Activated naive CD4-positive, alpha-beta T cell treated with Interleukin-2 at 50 U/mL for 16 hours (primary cell): ENCODE measurements at places on chromosomes 4 and X.

DNA sequence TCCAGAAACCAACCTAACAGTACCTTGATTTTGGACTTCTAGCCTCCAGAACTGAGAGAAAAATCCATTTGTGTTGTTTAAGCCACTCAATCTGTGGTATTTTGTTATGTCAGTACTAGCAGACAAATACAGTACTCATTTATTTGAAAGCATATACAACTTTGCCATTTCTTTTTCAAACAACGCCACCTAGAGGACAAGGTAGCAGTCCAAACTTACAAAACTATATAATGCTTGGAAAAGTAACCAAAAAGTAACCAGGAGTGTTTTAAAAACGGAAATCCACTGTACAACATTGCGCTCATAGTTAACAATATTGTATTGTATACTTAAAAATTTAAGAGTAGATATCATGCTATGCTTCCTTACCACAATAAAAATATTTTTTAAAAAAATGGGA, 37.0 kb upstream of the FGF13 start:
- DNase-seq: no peak

DNA sequence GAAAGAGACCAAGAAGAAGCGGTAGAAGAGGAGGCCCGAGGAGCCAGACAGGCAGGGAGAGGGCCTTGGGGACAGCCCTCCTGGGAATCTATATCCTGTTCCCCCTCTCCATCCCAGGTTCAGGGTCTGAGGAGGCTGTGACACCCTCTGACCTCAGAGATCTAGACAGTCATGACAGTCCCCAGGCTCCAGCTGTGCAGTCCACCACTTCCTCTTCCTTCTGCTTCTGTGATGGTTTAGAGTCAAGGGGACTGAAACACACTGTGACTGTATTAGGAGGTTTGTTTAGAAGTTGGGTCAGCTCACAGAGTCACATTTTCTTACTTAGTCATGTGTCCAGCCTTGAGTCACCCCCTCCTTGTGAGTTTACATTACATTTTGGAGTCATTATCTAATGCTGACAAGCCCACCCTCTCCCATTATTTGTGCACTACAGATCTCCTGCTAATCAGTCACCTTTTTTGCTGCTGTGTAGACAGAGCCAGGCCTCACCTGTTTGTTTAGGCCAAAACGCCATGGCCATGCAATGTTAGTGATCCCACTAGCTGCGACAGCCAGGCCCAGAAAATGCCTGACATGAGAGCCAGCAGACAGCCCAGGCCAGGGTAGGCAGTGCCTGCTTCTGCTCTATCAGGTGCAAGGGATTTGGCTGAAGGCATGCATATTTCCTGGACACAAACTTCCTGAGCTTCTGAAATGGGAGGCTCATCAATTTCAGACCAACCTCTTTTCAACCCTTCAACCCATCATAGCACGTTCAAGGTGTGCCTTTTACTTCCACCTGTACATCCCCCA, 26.0 kb downstream of the MANBA start:
- DNase-seq: no peak

DNA sequence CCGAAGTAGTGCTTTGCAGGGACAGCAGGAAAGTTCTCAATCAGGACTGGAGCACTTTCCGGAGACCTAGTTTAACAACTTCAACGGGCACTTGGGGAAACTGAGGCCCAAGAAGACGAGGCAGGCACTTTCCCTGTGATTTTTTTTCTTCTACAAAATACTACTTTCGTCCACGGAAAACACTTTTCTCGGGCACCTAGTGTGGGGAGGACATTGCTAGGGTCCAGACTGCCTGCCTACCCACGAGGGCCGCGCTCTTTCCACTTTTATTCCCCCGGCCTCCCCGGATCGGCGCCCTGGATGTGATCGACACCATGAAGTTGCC, 125.4 kb upstream of the CXorf66 start:
- no peak for DNase-seq

DNA sequence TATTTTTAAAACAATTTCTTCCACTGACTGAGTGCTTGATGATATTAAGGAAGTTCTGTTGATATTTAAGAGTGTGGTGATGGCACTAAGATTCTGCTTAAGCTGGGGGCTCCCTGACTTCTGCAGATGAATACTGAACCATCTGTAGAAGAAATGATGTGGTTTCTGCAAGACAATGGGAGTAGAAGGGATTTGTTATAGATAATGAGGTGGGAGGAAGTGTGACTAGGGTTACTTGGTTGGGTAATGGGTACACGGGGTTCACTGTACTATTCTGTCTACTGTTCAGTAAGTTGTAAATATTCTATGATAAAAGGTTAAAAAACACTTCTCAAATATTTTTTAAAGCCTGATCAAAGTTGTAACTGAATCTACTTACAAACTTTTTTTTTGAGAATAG, 60.9 kb upstream of the TXK start:
- no peak for DNase-seq

- no peak for DNase-seq
Measured at GRCh38 chrX:106889468-106889867, 13.7 kb downstream of the RIPPLY1 start.

GRCh38 chrX:121733514-121733913, 686.1 kb downstream of the GLUD2 start:
- DNase-seq: no peak

- DNase-seq: no peak
Measured at GRCh38 chrX:27889878-27890277, 82.1 kb downstream of the MAGEB10 start.

GRCh38 chrX:151099001-151099400, 77.4 kb upstream of the GPR50 start:
- no peak for DNase-seq

DNA sequence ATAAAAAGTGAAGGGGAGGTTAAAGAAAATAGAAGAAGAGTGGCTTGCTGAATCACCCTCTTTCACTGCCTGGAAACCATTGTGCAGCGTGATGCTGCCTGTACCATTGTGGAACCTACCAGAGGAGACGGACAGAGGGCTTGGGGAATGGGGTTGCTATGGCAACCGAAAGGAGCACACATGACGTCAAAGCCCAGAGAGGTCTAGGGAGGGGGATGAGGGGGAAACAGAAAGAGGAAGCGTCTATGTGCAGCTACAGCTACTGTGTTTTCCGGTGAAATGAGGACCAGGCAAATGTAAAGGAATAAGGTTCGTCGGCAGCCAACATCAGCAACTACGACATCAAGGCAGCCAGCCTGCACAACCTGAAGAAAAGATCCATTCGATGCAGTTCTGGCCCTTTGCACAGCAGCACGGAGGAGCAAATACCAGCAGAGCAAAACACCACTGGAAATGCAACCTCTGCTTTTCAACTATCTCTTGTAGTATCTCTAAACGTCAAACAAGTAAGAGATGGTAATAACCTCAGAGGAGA, at the start of gene MAPK10:
Gene MAPK10 (minus strand): TSS at position 110 of the 535 bp plus-strand sequence.
- peak; percentile 25 for DNase-seq

DNA sequence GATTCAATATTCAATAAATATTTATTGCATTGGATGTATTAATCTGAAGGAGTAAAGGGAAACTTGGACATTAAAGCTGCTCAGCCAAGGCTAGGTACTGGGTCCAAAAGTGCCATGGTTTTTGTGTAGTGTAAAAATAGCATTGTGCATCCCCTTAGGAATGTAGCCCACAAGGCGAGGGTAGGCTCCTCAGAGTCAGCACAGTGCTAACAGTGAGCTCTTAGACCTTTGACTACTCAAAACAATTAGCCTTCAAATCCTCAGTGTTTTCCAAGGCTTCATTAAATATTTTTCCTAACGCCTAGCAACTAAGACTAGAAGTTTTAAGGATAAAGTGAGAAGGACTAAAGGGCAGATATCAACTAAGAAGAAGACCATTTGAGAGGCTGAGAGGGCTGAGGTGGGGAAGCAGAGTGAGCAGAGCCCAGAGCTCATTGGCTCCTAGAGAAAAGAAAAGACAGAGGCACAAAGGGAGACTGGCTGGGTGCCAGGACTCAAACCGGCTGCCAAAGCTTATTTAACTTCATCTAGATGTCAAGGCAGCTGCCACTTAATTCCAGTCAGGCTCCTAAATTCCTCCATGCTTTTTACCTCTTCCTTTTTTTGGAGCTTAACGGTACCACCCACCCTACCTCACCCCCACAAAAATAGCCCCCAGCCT, 17.0 kb downstream of the PRKG2 start:
- no peak for DNase-seq

DNA sequence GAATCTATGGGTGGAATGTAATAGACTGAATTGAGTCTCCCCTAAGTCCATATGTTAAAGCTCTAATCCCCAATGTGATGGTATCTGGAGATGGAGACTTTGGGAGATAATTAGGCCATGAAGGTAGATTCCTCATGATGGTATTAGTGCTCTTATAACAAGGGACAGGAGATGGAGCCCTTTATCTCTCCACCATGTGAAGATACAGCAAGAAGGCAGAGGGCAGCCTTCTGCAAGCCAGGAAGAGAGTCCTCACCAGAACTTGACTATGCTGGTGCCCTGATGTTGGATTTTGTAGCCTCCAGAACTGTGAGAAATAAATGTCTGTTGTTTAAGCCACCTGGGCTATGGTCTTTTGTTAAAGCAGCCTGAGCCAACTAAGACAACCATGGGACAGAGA, 76.4 kb upstream of the F8A3 start:
- DNase-seq: no peak

GRCh38 chr4:5746829-5747737, 36.1 kb downstream of the EVC start:
- DNase-seq: no peak

DNA sequence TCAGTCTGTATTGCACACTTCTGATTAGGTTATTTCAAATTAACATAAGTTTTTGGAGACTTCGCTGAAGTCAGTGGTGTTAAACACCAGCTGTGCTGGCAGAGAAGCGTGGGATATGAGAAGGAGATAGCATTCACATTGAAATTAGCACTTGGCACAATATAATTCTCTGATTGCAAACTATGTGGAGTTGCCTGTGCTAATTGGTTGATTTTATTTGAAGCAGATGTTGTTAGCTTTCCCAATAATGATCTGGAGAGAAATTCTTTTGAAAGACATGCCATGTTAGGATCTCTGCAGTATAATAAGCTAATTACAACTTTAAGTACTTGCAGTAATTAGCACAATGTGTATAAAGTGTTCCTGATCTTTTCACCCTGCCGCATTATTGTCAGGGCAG, 367.4 kb upstream of the ARX start:
- DNase-seq: no peak

DNA sequence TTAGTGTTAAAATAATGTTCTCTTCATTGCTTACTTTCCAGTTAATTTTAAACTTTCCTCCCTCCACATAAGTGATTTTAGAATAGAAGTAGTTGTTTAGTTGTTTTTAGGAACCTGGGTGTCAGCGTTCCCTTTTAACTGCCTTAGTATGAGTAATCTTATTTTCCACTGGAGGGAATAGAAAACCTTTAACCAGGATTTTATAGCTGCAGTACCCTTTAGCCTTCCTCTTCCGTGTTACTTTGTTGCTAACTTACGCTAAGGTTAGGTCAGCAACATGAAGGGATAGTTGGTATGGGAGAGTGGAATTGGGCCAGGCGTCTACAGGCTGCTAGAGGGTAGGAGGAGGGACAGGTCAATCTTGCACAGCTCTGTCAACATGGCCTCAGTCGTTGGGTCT, 31.5 kb downstream of the SMS start:
- DNase-seq: no peak

- DNase-seq: no peak
Measured at GRCh38 chr4:110950731-110951130, 327.9 kb upstream of the PITX2 start.

DNA sequence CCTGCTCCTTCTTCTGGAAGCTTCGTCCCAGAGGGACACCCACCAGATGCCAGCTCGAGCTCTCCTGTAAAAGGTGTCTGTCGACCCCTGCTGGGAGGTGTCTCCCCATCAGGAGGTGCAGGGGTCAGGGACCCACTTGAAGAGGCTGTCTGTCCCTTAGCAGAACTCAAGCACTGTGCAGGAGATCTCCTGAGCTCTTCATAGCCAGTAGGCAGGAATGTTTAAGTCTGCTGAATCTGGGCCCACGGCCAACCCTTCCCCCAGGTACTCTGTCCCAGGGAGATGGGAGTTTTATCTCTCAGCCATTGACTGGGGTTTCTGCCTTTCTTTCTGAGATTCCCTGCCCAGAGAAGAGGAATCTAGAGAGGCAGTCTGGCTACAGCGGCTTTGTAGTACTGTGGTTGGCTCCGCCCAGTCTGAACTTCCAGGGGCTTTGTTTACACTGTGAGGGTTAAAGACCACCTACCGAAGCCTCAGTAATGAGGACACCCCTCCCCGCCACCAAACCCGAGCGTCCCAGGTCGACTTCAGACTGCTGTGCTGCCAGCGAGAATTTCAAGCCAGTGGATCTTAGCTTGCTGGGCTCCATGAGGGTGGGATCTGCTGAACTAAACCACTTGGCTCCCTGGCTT, 1383.0 kb upstream of the TENM3 start:
- DNase-seq: no peak

- no peak for DNase-seq
Measured at GRCh38 chr4:73836373-73837279, at the start of gene CXCL6. CXCL6 (plus strand) TSS chr4:73836678; CDS start chr4:73836751, 73 bp downstream.

DNA sequence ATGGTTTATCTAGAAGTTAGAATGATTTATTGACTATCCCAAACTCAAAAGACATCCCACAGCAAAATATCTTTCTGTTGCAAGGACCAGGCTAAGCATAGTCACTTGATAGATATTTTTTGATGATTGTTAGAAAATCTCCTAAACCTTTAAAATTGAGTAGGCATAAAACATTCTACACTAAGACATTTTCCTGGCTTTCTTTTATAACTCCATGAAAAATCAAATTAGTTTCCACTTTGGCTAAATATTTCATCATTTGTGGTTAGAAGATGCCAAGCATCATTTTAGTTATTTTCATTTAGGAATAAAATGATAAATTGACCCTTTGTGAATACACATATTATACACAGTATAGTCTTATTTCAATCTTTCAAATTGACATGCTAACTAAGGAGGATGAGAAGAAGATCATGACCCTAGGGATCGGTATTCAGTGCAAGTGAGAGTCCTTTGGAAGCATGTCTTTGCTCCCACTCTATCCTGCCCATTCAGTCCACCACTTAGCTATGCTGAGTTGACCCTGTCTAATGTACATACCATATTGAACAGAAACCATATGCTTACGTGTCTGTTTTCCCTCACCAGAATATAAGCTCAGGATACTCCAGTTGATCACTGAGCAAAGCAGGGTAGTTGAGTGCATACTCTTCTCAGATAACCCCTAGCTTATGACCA, 136.6 kb upstream of the OTUD4 start:
- DNase-seq: no peak

DNA sequence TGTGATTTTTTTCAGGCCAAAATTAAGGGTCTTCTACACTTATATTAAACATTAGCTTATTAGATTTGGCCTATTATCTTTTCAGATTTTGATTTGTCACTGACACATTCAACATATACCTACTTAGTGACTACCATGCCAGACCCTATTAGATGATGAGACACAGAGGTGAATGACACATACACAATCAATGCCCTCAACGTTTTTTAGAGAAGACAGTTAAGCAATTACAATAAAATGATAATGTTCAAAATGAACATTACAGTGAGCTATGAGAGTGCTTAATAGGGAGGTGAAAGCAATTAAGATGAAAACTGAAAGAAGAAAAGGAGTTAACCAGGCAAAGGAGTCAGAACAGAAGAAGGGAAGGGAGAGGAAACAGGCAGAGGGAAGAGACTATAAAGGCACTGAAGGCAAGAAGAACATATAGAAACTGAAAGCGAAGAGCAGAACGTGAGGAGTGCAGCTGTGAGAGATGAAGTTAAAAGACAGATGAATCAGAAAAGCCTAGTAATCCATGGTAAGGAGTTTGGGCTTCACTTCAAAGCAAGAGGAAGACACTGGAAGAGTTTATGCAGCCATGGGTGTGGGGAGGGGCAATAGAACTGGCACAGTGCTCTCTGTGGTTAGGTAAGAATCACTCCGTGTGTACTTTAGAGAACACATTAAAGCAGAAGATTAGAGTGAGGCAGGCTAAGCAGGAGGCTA, 119.0 kb downstream of the REELD1 start:
- DNase-seq: peak; percentile 8

GRCh38 chr4:139674875-139675550, 9.4 kb downstream of the MGST2 start:
- DNase-seq: no peak
